T-helper 2 cell treated with Interferon-gamma antibody and Interleukin-4, amounts not matched to agents 5 μg/mL and 100 μg/mL, for 36 hours (primary cell): ENCODE measurements at places on chromosomes 16 and 17.

- DNase-seq, result no peak
Observed at GRCh38 chr17:72479113-72479512, 358.3 kb downstream of the SOX9 start.

DNA sequence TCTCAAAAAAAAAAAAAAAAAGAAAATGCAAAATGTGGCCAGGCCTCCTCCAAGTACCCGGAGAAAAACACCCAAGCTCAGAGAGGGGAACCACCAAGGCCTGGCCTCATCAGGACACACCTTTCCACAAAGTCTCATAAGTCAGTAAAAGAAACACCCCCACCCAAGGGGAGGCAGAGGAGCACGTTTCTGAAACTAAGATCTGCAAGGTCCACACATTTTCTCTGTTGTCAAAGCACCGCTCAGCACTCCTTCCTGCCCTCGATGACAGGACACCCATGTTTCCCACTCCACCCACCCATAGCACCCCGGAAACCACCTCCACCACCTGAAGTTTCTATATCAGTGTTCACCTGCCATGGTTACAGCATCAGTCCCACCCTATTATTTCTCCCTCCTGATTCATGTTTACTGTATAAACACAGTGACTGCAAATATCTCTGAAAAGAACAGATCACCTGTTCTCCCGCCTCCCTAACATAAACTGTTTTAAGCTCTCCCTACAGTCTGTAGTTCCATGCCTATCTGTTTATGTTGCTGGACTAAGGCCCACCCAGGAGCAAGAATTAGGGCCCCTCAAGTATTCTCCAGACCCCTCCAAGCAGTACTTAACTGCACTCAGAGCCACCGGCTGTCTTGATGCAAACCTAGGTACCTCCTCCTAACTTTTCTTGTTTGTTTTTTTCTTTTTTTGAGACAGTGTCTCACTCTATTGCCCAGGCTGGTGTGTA is 2.0 kb downstream of the CORO7 start:
- peak; percentile 76 for DNase-seq

GRCh38 chr17:13008461-13008860 is 9.4 kb downstream of the ELAC2 start:
- DNase-seq, result no peak

GRCh38 chr17:48052956-48053757 is 5.0 kb downstream of the NFE2L1 start:
- DNase-seq, result no peak

GRCh38 chr17:39597372-39598046 is 10.2 kb downstream of the NEUROD2 start:
- no peak for DNase-seq

GRCh38 chr17:81499601-81499970 is 13.0 kb downstream of the ACTG1 start:
- DNase-seq, result no peak

- no peak for DNase-seq
Observed at GRCh38 chr16:3101841-3102470, 2.9 kb upstream of the ZSCAN10 start.

DNA sequence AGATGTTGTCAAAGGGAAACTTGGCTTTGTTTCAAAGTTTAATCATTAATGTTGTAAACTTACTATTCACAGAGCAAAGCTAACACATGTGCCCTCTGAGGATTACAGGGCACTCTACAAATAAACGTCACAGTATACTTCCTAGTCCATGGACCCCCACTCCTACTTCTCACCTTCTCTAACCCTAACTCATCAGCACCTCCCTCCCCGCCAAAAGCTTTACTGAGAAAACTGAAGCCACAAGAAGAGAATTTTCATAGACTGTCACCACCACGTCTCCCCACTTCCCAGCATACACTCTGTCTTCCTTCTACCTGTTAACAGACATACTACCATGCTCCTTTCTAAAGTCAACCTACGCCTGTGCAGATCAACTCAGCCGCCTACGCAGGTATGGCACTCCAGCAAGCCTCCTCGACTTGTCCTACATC is 29.0 kb downstream of the HELZ start:
- DNase-seq, result no peak

DNA sequence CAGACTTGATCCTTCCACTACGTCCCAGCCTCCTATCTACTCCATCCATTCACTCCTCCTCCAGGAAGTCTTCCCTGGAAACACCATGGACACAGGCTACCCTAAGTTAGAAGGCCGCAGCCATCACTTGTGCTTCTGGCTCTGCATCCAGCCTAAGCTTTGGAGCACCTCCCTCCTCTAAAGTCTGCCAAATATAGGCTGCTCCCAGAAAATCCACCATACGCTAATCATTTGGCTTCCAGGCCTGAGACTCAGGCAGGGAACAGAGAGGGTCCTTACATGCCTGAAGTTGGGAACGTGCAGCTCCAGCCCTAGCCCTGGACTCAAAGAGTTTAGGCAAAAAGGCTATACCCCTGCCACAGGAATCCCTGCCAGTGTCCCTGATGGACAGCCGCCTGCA is 6.7 kb downstream of the PCGF2 start:
- DNase-seq, result no peak

DNA sequence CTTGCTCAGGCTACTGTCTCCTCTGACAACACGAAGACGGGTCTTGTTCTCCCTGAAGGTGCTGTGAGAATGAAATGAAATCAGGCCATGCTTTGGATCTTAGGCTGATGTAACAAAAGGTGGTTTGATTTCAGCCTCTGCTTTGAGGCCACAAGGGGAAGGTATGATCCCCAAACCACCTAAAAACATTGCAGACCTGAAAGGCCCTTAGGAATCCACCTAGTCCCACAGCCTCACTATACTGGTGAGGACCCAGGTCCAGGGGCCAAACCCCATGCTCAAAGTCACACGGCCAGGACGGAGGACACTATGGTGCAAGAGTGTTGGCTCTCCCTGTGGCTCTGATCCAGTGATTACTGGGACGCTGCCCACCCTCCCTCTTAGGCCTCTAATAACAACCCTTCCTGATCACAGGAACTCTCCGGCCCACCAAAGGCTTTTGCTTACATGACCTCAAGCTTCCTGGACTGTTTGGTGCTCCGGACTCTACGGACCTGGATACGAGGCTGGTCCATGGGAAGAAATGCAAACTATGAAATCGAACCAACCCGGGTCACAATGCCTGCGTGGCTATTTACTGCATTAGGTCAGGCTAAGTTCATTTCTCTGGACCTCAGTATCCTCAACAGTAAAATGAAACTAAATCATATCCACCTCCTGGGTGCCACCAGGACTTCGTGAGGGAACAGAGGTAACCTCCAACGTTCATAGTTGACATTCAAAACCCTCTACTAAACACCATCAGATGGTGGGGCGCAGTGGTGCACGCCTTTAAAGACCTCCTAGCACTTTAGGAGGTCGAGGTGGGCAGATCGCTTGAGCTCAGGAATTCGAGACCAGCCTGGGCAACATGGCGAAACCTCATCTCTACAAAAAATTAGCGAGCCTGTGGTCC is 1.5 kb downstream of the TRIM25 start:
- no peak for DNase-seq

DNA sequence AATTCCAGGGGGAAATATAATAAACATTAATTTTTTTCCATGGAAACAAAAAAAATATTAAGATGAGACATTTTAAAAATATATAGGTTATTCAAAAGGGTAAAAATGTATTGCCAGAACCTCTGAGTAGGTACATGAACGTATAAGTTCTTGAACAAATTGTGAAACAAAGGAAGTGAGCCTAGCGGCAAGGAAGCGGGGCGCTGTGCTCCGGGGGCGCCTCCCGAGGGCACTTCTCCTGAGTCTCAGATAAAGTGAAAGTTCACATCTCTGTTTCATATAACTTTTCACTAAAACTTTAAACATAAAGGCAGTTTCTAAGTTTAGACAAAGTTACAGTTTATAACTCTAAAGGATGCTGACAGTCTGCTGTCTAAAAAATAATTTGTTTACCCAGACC is 52.3 kb downstream of the TNRC6C start:
- DNase-seq, result no peak

GRCh38 chr17:61235827-61236197 is 163.8 kb upstream of the TBX2 start:
- no peak for DNase-seq
